Hepatocyte (in vitro differentiated cells): ENCODE measurements at places on chromosomes 7 and 10. TPM values are rescaled to one million over a fixed set of nuclear protein-coding genes. Genes with fewer than 3 reads are reported as not detected.

The MKI67 gene
- total RNA-seq = 9.1 and 13.1 TPM in 2 replicates

- DNase-seq = peak; percentile 11
- no peak overlapping the region for H3K27ac ChIP-seq
- H3K27me3 ChIP-seq = no peaks in the 10 kb centered on the region
- no peak overlapping the region for H3K4me3 ChIP-seq
These were observed 860.9 kb downstream of the XPNPEP1 start for GRCh38 chr10:109062371-109062770.

The DRGX gene
- total RNA-seq = not detected in 2 replicates

- no peaks in the 10 kb centered on the region for H3K27me3 ChIP-seq
- no peaks in the 10 kb centered on the region for H3K4me1 ChIP-seq
- no peak overlapping the region for H3K4me3 ChIP-seq
- no peaks in the 10 kb centered on the region for H3K36me3 ChIP-seq
These were observed 12.6 kb upstream of the WDFY4 start for GRCh38 chr10:48671914-48672595.

The UCN3 gene
- total RNA-seq = not detected in 2 replicates

- H3K4me3 ChIP-seq = no peak overlapping the region
- DNase-seq = no peak
- H3K27ac ChIP-seq = no peak overlapping the region
- no peaks in the 10 kb centered on the region for H3K36me3 ChIP-seq
- peaks cover 7% of the 10 kb centered on the region for H3K4me1 ChIP-seq
These were observed 113.8 kb downstream of the FGFR2 start for GRCh38 chr10:121484401-121484800.

DNA sequence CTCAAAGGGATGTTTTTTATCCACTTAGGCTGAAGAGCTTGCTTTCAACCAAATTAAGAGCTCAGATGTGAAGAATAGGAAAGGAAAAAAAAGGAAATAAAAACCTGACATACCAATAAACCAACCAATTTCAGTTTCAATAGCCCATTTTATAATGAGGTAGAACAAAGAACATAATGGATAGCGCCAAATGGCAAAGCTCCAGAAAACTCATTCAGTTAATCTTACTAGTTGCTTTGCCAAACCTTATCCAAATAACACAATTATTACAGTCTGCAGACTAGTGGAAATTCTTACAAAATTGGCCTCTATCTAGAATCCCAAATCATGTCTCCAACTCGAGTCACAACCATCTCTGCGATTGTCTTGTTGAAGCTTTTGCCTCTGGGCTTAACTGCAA, 337.0 kb downstream of the CRPPA start:
- H3K36me3 ChIP-seq = no peaks in the 10 kb centered on the region
- H3K27me3 ChIP-seq = no peaks in the 10 kb centered on the region
- H3K27ac ChIP-seq = peak overlapping the region; percentile 14
- DNase-seq = no peak
- no peak overlapping the region for H3K4me3 ChIP-seq

DNA sequence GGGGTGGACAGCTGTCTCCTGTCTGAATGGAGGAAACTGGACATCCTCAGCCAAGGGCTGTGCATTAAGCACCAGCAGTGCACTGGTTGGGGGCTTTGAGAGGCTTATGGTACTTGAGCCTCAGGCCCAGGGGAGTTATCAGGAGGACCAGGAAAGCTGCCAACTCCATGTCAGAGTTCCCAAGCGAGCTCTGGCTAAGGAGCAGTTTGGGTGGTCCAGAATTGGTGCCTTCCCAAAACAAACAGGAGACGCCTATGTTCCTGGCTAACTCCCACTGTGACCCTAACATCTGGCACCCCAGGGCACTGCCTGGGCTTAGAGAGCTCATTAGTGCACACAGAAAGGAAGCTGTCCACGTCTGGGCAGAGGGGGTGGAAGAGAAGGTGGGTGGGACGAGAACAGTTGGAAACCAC, 408.6 kb upstream of the NPVF start:
- H3K36me3 ChIP-seq = no peaks in the 10 kb centered on the region
- peak; percentile 41 for DNase-seq
- H3K4me1 ChIP-seq = peaks cover 9% of the 10 kb centered on the region
- no peaks in the 10 kb centered on the region for H3K27me3 ChIP-seq
- H3K27ac ChIP-seq = peak overlapping the region; percentile 63

- peak overlapping the region; percentile 83 for H3K27ac ChIP-seq
- no peaks in the 10 kb centered on the region for H3K27me3 ChIP-seq
- peak; percentile 81 for DNase-seq
- H3K4me3 ChIP-seq = no peak overlapping the region
These were observed 10.0 kb upstream of the DDIT4 start for GRCh38 chr10:72263613-72264241.
